Activated T-helper 1 cell treated with anti-CD3 and anti-CD28 coated beads, Interleukin-12 subunit alpha, Interleukin-12 subunit beta, Interleukin-2, Interleukin-4 antibody, amounts not matched to agents 30 ng/mL and 10 ng/mL and 1 ng/mL, durations not matched to agents 14 hours and 24 hours and 36 hours (primary cell): ENCODE measurements at places on chromosomes 2 and 18.

DNA sequence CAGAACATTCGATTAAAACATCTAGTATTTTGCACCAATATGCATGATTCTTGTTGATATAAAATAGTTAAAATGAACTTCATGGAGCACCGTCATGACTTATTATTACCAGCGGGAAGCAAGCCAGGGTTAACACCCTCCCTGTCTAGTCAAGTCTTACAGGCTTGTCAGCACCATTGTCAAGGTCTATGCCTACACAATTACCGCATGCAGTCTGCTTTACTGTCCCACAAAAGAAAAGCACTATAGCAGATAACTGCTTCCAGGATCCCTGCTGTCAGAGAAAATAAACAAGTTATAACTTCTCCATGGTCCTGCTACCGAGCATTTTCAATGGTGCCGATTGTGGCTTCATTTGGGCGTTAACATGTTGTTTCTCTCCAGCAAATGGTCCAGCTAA, 968.0 kb upstream of the FAM98A start:
- no peak for DNase-seq

DNA sequence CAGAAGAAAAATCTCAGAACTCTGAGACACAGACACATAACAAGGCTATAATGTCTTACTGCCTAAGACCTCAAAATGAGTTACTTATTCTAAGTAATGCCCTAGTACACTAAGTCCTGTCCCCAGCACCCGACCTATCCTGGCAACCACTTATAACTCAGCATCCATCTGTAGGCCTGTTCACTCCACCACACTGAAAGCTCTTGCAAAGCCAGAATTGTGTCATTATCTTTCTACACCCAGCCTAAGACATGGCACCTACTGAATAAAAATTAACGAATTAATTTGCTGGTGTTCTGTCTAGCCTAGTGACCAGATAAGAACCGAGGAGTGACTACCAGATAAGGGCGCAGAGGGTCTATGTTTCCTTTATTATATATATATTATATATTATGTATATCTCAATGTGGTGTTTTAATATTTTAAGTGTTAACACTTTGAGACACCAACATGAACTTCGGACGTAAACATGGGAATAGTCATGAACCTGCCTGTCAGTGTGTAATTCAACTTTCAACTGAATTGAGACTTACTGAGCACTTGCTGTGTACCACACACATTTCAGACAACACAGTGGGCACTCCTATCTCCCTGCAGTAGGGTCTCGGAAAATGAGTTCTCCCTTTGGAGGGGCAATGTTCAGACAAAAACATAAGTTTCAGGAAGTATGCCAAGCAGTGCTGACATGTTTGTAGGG, 27.7 kb downstream of the TMEM131 start:
- DNase-seq = no peak

DNA sequence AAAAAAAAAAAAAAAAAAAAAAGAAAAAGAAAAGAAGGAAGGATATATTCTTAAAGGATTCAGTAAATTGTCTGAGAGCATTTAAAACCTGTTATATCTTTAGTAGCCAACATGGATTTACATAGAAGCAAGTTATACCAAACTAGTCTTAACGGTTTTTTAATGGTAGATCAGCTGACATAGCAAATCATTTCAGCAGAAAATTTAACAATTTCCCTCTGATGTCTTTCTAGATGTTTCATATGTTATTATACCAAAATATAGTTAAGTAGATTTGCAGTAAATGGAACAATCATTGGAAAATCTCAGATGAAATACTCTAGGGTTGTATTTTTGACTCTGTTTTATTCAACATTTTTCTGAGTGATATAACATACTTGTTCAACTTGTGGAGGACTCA, 72.9 kb downstream of the BABAM2 start:
- no peak for DNase-seq

DNA sequence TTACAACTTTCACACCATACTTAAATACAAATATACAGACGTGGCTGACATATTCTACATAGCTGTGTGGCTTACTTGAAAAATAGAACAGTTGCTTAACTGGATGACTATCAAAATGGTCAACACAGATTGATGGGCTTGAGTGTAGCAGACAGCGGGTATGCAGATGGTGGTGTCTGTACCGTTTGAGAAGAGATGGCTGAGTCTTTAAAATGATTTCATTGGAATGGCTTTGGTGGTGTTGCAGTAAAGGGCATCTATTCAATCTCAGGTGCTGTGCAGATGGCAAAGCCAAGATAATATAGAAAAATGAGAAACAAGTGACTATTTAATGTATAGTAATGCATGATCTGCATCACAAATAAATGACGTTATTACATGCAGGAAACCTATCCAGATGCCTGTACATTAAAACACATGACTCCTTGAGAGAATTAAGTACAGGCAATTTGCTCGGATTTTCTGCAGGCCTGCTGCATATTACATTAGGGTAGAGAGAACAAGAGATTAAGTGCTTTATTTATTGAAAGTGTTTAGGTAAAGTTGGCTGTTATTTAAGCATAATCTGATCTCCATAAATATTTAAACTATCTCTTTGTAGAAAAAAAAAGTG, 68.5 kb downstream of the AGPS start:
- no peak for DNase-seq
